D341Med (cell line): ENCODE measurements at places on chromosomes 5 and 9.

DNA sequence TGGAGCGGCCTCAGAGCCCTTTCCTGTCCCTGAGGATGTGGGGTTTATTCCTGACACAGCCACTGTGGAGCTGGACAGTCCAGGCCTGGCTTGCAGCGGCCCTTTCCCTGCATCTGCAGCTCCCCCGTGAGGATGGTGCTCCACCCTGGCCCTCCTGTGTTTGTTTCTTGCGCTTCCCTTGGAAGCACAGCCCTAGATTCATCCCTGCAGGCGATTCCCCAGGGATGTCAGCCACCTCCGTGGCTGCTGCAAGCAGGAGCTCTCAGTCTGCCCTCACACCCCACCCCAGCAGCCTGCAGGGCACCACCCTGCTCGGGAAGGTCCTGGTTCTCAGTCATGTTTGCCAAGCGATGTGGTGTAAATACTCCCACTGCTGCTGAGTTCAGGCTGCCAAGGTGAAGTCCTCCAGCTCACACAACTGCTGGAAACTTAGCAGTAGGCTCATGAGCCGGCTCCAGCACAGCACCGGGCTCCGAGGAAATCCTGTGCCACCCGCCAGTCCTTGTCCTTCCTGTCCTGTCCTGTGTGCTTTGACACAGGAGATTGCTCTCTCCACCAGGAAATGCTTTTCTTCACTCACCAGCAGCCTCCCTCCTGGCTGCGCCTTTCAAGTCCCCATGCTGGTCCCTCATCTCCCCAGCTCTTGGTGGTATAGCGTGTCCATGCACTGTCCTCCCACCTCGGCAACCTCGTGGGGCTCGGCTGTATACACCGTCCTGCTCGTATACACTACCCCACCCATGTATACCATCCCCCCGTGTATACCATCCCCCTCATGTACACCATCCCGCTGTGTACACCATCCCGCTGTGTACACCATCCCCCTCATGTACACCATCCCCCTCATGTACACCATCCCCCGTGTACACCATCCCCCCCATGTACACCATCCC, 16.2 kb downstream of the ROPN1L start:
- DNase-seq, result peak; percentile 58

DNA sequence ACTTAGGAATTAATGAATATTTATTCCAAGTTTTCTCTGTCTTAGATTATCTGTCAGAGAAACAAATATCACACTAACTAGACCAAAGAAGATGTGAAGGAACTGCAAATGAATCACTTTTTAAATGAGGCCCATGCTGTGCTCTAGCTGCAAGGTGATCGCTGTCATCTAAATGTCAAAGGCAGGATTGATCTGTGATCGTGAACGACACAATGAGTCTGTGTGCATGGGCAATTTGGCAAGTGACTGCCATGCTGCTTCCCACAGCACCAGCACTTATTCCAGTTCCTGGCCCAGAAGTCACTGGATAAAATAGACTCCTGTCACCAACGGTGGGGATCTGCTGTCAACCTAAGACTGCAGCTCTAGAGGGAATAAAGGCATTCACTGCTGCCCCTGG, 141.2 kb downstream of the TRIM36 start:
- DNase-seq, result no peak

GRCh38 chr5:34740389-34740806, 84.3 kb downstream of the RAI14 start:
- DNase-seq, result no peak

GRCh38 chr5:21154526-21154925, 1166.5 kb upstream of the CDH18 start:
- DNase-seq, result no peak

DNA sequence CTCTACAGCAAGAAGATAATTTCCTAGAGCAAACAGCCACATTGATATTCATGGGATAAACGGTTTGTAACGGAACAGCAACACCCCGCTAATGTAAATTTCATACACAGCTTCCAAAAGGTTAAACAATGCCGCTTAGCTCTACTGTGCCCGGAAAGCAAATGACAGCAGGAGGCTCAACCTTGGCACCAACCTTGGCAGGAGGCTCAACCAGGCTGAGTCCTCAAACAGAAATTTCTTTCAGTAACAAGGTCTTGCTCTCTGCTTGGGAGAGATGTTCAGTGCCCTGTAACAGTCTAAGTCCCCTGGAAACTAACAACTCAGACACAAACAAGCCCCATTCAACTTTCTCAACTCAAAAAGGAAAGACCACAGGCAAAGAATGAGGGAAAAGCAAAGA, 11.1 kb upstream of the PPP1R2B start:
- no peak for DNase-seq

- DNase-seq, result no peak
These were observed 125.4 kb downstream of the PTTG1 start for GRCh38 chr5:160547061-160547460.

DNA sequence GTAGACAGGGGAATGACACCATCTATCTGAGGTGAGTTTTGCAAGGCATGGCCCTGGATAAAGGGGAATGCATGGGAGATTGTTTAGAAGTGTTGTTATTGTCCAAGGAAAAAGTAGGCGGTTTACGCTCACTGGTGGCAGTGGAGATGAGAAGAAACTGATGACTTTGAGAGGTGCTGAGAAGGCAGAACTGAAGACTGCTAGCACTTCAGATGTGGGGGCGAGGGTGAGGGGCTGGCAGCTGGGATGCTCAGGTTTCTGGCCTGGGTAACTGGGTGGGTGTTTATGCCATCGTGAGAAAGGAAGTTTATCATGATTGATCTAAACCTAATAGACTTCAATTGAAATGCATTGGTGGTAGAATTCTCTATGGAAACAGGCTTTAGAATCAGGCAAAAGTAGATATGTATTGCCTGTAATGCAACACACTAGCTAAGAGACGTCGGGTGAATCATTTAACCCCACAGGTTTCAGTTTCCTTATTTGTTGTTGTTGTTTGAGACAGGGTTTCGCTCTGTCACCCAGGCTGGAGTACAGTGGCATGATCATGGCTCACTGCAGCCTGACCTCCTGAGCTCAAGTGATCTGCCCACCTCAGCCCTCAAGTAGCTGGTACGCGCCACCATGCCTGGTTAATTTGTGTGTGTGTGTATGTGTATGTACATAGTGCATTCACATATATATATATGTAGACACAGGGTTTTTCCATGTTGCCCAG, 123.5 kb downstream of the SLC24A2 start:
- DNase-seq, result no peak

- no peak for DNase-seq
These were observed 15.4 kb downstream of the CPEB4 start for GRCh38 chr5:173903396-173904140.

DNA sequence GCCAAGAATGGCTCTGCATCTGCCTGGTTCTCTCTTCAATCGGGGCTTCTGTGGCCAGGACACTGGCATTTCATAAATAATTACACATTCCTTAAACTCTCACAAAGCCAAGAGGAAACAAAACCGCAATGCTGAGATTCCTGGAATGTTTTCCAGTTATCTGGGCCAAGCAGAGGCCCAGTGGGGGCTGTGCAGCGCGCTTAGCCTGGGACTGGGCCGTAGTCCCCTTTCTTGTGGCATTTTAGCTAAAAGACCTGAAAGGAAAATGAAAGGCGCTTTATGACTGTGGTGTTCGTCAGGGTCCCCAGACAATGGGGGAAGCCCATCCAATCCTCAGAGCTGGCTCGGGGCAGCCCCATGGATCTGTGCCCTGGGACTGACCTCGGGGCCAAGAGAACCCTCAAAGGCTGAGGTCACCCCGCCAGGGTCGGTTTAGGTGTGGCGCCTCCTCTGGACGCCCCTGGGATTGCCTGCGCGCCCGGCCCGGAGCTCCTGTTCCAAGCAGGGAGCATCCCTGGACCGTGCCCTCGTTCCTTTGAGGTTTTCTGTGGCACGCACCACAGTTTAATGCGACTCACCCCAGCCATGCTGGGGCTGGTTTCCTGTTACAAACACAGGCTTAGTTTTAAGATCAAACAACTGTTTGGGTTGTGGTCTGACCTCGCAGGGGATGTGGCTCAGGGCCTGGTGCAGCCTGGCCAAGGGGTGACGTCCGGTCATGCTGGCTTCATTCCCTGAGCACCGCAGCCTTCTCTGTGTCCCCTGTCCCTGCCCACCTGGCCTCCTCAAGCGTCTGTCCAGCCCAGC, 51.5 kb upstream of the NKD2 start:
- no peak for DNase-seq

GRCh38 chr5:140574165-140574564, 9.5 kb downstream of the SLC35A4 start:
- no peak for DNase-seq

DNA sequence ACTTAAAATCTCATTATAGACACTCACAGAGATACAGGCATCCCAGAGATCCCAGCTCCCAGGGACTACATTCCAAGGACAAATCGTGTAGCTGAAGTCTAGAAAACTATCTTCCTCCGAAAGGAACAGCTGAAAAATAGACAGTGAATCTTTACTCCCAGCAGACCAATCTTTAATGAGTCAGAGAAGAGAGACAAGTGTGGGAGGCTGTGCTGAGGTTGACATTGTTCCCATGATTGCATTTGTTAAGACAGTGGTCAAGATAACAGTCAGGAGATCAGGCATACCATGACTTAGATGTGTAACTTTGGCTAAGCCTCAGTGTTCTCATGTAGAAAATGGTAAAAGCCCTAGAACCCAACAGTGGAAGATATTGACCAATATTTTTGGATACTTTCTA, 120.7 kb downstream of the PAPPA start:
- no peak for DNase-seq

DNA sequence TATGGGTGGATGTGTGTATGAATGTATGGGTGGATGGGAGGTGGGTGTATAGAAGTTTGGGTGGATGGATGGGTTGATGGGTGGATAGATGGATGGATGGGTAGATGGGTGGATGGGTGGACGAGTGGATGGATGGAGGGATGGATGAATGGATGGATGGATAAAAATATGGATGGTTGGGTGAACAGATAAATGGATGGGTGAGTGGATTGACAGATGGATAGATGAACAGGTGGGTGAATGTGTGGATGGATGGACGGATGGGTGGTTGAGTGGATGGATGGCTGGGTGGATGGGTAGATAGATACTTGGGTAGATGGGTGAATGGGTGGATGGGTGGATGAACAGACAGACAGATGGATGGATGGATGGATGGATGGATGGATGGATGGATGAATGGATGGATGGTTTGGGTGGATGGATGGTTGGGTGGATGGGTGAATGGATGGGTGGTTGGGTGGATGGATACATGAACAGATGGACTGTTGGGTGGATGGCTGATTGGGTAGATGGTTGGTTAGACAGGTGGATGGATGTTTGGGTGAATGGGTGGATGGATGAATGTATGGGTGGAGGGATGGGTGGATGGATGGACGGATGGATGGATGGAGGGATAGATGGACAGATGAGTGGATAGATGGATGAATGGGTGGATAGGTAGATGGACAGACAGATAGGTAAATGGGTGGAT, 166.8 kb downstream of the IRX2 start:
- no peak for DNase-seq

GRCh38 chr9:35656831-35657545, 831 bp downstream of the RMRP start:
- DNase-seq, result peak; percentile 53

- no peak for DNase-seq
These were observed 143.1 kb upstream of the FBN2 start for GRCh38 chr5:128681096-128681495.

GRCh38 chr5:117954331-117954730, 1034.0 kb downstream of the DTWD2 start:
- DNase-seq, result no peak

DNA sequence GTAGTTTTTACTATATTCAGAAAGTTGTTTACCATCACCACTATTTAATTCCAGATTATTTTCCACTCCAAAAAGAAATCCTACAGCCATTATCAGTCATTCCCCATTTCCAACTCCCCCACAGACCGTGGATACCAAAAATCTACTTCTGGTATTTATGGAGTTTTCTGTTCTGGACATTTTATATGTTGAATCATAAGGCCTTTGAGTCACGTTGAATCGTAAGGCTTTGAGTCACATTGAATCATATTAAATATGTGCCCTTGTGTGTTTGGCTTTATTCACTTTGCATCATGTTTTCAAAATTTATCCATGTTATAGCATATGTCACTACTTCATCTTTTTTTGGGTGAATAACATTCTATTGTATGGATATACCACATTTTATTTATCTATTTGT, 454.1 kb upstream of the NUDT12 start:
- DNase-seq, result no peak
